Fibroblast of skin of left quadriceps (primary cell): ENCODE measurements at places on chromosomes 3 and 15.

DNA sequence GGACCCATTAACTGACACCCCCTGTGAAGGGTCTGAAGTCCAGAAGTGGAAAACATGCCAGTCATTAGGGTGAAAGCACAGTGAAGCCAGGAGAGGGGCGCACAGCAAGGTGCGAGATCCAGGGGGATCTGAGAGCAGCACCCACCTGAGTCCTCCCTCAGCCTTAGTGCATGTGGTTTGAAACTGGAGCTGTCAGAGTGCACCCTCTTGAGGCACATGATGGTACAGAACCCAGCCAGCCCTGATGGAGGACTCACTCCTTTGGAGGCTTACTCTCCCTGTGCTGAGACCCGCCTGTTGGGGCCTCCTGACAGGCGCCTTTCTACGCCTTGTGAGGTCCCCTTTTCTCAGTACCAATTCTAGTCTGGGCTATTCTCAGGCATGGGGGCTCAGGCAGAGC lies 77.8 kb downstream of the IL20RB start:
- no peak for DNase-seq

GRCh38 chr3:158368271-158368670 lies 202.7 kb upstream of the MLF1 start:
- no peak for DNase-seq

DNA sequence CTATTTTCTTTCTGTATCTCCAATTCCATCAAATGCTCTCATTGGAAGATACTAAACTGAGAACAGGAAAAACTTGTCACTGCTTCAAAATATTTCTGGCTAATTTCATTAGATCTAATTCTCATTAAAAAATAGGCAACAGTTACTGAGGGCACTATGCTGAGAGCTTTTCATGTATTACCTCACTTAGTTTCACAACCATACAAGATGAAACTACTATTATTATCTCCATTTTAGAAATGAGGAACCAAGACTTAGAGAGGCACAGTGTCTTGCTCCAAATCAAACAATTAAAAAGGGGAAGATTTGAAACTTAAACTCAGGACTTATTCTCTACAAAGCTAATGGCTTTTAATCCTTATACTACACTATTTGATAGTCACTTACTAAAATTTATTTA lies 7.2 kb upstream of the OTOL1 start:
- no peak for DNase-seq

DNA sequence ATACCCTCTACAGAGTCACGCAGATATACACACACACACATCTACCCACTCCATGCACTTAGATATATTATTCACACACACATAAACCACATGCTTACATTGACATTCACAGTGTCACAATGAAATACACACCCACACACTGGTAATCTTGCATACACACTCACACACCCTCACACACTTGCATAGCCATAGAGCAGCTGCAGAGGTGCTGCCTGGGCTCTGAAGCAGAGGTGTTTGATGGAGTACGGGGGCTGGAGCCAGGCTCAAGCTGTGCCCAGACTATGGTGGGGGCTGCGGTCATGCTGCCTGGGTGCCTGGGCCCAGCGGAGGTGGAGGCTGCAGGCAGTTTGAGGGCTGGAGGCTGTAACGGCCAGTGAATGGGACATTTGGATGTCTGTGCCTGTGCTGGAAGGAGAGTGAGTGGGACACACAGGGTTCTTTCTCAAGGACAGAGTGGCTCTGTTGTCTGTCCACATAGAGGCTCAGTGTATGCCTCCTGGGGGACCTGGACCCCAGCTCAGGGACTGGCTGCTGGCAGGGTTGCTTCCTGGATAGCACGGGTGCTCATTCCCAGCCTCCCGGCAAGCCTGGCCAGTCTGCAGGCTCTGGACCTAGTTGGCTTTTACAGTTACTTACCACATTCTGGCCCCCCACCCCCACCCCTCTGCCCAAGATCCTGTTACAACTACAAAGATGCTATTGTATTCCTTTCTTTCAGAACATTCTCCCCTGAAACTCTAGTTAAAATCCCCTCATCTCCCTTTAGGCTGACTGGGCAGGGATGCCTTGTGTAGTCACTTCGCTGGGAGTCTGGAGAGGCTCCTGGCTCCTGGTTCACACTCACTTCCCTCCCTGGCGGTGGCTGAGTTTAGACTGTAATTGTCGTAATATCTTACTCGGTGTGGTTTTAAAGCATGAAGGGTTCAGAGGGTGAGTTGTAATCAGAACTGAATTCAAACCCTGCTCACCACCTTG lies 12.5 kb downstream of the GASK1A start:
- no peak for DNase-seq

GRCh38 chr3:14391033-14391432 lies 11.4 kb upstream of the SLC6A6 start:
- DNase-seq = no peak

- no peak for DNase-seq
Observed at GRCh38 chr3:133930341-133930933, 34.8 kb upstream of the RAB6B start.

GRCh38 chr15:71716990-71717389 lies 93.4 kb upstream of the NR2E3 start:
- DNase-seq = peak; percentile 14
